ENCODE measurements at places on chromosomes 12 and 14.

DNA sequence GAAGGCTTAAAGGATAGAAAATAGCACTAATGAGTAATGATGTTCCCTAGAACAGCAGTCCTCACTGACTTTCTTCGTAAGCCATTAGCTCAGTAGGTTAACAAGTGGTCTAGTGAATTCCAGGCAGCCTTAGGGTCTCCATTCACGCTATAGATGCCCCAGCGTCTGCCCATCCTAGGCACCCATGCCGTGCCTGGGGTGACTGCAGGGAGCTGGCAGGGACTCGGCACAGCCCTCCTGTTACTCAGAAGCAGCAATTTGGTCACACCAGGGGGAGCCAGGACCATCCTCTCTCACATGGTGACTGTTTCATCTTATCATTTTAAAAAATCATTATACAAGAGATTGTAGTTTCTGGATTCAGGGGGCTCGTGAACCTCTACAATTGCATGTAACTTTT, 66.0 kb upstream of the TRAF3 start:
- DNase-seq: no peak

- no peak for DNase-seq
Observed at GRCh38 chr14:53581504-53581903, 375.1 kb downstream of the BMP4 start.

GRCh38 chr12:86233126-86233525, 23.1 kb downstream of the MGAT4C start:
- DNase-seq: no peak

DNA sequence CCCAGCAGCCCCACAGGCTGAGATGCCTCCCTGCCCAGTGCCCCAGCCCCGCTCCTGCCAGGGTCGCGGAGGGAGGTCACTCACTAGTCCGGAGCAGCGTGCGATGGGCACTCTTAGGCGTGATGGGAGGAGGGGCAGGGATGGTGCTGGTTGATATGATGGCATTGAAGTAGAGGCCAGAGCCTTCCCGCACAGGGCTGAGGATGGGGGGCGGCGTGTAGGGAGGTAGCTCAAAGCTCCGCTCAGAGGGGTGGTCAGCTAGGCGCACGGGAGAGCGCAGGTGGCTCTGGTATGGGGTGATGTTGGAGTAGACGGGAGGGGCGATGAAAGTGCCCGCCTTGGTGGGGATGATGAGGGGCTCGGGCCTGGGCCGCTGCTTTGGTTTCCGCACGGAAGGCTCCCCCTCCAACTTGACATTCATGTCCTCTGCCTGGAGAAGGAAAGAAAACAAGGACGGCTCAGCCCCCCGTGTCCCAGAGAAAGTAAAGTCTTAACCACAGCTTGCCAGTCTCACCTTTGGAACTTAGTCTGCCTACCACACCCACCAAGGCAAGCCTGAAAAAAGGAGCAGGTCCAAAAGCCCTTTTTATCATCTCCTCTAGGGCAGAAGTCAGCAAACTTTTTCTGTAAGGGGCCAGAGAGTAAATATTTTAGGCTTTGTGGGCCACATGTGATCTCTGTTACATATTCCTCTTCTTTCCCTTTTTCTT, 15.5 kb upstream of the PNMA1 start:
- DNase-seq: no peak

- no peak for DNase-seq
Observed at GRCh38 chr12:49937639-49938300, 12.8 kb upstream of the AQP2 start.

GRCh38 chr12:116878567-116879508, 2.4 kb downstream of the HRK start:
- no peak for DNase-seq

DNA sequence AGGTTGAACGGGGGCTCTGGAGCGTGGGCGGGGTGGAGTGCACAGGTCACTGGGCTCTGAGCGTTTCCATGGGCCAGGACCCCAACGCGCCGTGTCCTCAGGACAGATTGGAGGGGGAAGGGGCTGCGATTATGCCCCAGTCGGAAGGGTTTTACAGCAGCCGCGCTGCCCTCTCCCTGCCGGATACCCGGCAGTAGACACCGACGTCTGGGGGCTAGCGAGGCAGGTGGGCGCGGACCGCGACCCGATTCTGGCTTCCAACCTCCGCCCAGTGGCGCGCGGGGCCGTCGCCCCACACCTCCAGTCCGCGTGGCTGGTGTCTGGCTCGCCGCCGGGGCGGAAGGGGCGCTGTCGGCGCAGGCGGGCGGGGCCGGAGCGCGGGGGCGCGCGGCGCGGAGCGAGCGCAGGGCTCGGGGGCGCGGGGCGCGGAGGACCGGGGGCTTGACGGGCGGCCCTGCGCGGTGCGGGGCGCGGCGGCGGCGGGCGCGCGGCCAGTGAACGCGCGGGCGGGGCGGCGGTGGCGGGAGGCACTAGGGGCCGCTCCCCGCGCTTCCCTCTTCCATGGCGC, 2.4 kb upstream of the KIF26A start:
- DNase-seq: no peak

DNA sequence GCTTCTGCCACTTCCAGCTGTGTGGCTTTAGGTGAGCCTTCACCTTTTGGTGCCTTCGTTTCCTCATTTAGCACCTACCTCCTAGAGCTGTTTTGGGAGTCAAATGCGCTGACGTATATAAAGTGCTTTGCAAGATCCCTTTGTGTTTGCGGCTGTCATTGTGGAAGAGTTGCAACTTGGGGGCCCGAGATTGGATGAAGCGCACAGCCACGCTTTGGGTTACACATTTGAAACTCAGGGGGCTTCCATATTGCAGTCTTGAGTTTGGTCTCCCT, 636 bp upstream of the ARL6IP4 start:
- no peak for DNase-seq

DNA sequence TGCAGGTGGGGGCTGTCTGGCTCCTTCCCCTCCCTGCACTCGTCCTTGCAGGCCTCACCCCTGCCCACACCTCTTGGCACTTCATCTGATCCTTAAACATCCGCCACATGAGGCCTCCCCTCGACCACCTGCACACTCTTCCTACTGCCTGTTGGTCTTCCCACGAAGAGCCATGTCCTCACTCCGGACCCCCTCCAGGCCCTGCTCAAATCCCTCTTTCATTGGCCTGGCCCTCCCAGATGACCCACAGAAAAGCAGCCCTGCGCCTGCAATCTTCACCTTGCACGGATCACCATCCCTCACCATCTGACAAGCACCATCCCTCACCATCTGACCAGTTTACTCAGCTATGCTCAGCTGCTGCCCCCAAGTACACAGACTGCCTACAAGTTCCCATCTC, 193.6 kb downstream of the BCL11B start:
- no peak for DNase-seq

Data from activated T-cell treated with anti-CD3 and anti-CD28 coated beads for 4 hours (primary cell).